ENCODE measurements at places on chromosomes 12 and 14. TPM values are rescaled to one million over a fixed set of nuclear protein-coding genes. Genes with fewer than 3 reads are reported as not detected.

The HAL gene
- 0.14 TPM for total RNA-seq

DNA sequence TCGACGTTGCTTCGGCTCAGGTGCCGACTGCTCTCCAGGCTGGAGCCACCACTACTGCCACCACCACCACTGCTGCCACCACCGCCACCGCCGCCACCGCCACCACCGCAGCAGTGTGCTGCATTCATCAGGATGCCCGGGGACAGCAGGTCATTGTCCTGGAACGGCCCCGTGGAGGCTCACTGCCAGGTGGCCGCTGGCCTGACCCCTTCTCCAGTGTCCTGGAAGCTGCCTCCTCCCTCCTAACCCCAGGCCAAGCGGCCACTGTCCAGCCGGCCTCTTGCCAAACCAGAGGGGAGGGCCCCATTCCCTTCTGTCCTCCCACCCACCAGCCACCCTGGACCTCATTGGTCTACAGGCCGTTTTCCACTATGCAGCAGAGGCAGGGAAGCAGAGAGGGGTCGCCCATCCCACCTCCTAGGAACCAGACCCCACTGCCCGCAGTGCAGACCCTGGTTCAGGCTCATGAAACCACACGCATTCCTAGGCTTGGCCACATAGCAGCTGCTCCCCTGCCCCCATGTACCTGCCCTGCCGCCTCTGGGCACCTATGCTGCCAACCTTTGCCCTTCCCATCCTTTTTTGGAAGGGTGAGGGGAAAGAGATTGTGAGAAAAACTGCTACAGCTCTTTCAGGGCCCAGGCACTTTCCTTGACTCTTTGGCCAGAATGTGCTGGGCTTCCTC, 15.2 kb downstream of the ARL6IP4 start:
- DNase-seq, result no peak

- no peak for DNase-seq
These were observed 142.0 kb downstream of the ETNK1 start for GRCh38 chr12:22766911-22767420.

DNA sequence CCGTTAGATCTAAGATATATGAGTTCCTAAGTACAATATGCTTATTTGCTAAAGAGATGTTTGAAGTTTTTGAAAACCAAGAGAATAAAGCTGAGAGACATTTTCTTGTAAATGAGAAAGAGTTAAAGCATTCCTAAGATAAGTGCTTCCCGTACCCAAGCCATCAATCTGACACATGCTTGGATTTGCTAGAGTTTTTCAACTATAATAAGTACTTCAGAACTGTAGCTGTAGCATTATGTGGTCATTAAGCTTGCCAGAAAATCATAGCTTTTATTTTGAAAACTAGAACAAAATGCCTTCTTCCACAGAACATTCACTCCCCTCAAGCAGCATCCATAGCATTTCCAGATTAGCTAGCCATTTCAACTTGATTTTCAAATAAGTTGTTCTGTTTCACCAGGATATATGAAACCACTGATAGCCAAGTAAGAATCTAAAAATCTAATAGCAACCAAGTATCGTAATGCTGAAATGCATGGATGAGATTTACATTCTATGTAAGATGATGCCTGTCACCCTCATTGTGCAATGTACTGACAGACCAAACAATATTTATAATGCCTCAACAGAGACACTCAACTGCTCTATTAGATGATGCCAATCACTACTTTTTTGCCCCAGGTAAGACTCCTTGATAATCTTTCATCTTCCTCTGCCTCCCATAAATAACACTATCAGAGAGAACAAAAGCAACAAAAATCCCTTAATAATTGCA, 8.0 kb downstream of the SNW1 start:
- no peak for DNase-seq

The CCDC60 gene
- not detected for total RNA-seq

DNA sequence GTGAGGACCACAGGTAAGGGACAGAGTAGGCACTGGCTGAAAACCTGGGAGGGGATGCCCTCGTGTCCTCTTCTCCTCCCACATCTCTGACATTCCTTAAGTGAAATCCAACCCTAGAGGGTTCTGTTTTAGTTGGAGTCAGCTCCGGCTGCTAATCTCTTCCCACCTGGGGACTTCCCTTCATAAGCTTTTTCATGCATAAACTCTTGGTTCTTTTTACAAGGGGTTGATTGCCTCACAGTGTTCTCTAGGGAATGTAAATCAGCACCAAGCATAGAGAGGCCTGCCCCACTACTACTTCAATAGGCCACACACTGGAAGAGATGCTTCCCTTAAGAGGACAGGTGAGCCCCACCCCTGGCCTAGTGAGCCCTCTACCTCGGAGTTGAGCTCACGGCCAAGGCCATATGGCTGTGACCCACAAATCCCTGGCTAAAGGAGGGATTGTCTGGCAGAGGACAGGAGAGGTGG, 3.2 kb upstream of the SYNDIG1L start:
- DNase-seq, result no peak

The SSPN gene
- 1.0 TPM for total RNA-seq

DNA sequence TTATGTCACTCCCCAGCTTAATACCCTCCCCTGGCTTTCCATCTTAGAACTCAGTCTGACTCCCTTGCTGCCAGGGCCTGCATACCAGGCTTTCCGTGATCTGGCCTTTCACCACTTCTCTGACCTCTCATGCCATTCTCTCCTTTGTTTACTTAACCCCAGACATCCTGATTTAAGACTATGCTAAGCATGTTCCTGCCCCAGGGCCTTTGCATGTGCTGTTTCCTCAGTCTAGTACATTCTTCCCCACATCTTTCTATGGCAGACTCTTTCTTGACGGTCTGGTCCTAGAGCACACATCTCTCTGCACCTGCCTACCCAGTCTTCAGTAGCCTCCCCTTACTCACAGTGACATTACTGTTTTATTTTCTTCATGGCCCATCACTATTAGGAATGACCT, 42.2 kb downstream of the PLXNC1 start:
- DNase-seq, result no peak

The BRMS1L gene
- 7.9 TPM for total RNA-seq

GRCh38 chr12:79634957-79635471, 55.8 kb downstream of the PAWR start:
- no peak for DNase-seq

- DNase-seq, result no peak
These were observed 6.0 kb downstream of the NACA start for GRCh38 chr12:56719056-56719455.

GRCh38 chr14:90140298-90140955, 78.6 kb downstream of the KCNK13 start:
- peak; percentile 68 for DNase-seq

The IQSEC3 gene
- total RNA-seq, result not detected
